ENCODE measurements at places on chromosomes 12 and 14. TPM values are rescaled to one million over a fixed set of nuclear protein-coding genes. Genes with fewer than 3 reads are reported as not detected.
A peak's percentile ranks its signal among the peaks of the same experiment; 100 is the strongest.

DNA sequence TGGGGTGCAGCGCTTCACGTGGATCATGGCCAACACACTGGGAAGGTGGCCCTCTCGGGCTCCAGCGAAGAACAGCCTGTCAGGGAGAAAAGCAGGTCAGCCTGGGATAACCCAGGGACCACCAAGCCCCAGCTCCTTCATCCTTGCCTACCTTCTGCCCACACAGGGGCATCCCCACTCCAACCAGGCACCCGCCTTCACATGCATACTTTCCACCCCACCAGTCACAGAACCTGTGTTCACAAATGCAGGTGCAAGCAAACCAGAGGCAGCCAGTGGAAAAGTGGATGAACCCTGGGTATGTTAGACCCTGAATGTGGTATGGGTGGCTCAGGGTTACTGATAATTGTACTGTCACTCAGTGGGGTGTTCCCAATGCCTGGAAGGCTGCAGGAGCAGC lies 12.4 kb upstream of the CEBPE start:
- DNase-seq, result no peak

The LMNTD1 gene
- not detected for polyA plus RNA-seq

The TPH2 gene
- 0.10 TPM for polyA plus RNA-seq

GRCh38 chr12:29530436-29530835 lies 33.0 kb upstream of the OVCH1 start:
- DNase-seq, result no peak

DNA sequence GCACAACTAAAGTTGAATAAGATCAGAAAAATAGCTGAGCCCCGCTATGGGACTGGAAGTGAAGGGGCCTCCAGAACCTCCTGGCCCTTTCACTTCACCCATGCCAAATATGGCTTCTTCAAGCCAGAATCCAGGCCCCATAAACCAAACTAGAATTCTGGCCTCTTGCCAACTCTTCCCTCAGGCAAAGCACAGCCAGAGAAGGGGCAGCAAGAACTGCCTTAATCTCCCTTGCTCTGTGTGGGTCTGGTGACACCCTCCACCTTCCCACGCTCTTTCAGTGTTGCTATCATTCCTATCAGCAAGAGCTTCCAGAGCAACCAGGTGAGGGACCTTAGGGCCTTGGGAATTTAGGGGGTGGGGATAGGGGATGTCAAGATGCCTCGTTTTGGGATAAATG lies 3.1 kb upstream of the PNMA1 start:
- peak; percentile 66 for DNase-seq

DNA sequence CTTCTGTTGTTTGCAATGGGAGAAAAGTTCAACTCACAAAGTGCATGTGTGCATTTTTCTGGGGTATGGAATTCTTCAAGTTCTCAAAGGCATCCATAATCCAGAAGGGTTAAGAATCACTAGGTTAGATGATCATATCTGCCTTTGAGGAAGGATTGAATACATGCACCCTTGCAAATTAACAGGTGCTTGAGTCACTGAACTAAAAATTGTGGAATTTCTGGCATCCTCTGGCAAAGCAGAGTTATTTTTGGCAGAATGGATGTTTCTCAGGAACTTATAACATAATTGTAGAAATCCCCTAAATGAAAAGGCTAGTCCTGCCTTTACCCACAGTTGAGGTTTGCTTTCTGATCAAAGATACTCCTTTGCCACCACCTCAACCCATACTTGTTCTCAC lies 136.5 kb upstream of the DYRK2 start:
- no peak for DNase-seq

- DNase-seq, result peak; percentile 18
These were observed 589.0 kb downstream of the C12orf50 start for GRCh38 chr12:87439990-87440827.

The PIWIL1 gene
- polyA plus RNA-seq, result 0.78 TPM

The BMP4 gene
- polyA plus RNA-seq, result 44.5 TPM

The AKAP6 gene
- 2.9 TPM for polyA plus RNA-seq

DNA sequence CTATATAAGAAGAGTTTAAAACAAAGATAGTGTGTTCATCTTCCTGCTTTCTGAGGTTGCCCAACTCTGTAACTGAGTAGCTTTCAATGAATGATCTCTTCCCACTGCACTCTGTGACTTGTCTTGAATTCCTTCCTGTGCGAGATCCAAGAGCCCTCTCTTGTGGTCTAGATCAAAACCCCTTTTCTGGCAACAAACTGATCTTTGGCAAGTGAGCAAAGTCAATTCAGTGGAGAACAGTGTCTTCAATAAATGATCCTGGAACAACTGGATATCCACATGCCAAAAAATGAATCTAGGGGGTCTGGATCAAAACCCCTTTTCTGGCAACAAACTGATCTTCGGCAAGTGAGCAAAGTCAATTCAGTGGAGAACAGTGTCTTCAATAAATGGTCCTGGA lies 8.5 kb downstream of the CFAP54 start:
- DNase-seq, result no peak
